ENCODE measurements at places on chromosomes 3 and 15. TPM values are rescaled to one million over a fixed set of nuclear protein-coding genes. Genes with fewer than 3 reads are reported as not detected.

The RHCG gene
- not detected for total RNA-seq

The WDR93 gene
- total RNA-seq: 0.49 TPM

The ERC2 gene
- 4.2 TPM for total RNA-seq

The IL17RB gene
- total RNA-seq: 13.3 TPM

The COX5A gene
- total RNA-seq: 165 TPM

Measured in mucosa of gallbladder (tissue), 1 donor.